Activated CD4-positive, alpha-beta memory T cell treated with anti-CD3 and anti-CD28 coated beads, Interleukin-2, amount 10 ng/mL, durations not matched to agents 7 days and 5 days (primary cell): ENCODE measurements at places on chromosomes 2 and 18. TPM values are rescaled to one million over a fixed set of nuclear protein-coding genes. Genes with fewer than 3 reads are reported as not detected.

GRCh38 chr2:183123117-183123958 lies 905 bp upstream of the NUP35 start:
- no peak for DNase-seq

GRCh38 chr2:142605421-142605820 lies 272.0 kb upstream of the KYNU start:
- no peak for DNase-seq

- DNase-seq: no peak
Measured at GRCh38 chr18:55863876-55864275, 275.9 kb upstream of the TCF4 start.

- peak; percentile 85 for DNase-seq
Measured at GRCh38 chr2:221572219-221572820, at the start of gene EPHA4. TSS of gene EPHA4 (minus strand) at chr2:221572304. CDS start at chr2:221572248, 56 bp downstream.

DNA sequence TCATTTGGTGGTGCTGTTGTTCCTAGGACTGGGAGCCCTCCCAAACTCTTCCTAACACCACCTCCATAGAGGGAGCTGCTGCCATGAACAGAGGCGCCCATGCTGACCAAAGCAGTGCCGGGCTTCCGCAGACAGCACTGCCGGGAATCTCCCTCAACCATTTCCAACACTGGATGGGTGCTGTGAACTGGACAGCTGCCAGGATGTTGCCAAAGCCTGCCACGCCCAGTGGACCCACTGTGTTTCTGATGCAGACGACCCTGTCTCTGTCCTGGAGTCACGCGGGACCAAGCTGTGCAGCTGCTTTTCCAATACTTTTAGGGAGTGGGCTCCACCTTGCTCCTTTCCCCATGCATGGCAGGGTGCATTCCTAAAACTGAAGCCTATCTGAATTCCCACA lies 16.9 kb upstream of the GNAL start:
- DNase-seq: no peak

- DNase-seq: no peak
Measured at GRCh38 chr18:70058916-70059315, 111.2 kb upstream of the CD226 start.

DNA sequence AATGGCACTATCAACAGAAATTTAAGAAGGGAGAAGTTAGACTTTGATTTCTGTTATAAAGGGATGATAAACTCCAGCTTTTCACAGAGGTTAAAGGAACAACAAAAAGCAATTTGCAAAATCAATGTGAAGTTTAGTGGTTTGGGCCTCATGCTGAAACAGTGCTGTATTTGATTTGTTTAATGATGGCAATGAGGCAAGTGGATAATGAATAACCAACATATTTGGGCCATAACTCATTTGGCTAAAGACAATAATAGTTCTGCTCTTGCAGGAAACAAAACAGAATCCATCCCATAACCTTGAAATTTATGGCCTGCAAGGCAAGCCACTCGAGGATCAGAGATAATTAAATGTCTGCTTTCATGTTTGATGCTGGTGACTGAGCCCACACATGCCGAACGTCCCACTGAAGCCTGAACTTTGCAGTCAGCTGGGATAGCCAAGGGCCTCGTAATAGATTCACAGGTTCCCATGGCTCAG lies 56.5 kb downstream of the TPGS2 start:
- no peak for DNase-seq

DNA sequence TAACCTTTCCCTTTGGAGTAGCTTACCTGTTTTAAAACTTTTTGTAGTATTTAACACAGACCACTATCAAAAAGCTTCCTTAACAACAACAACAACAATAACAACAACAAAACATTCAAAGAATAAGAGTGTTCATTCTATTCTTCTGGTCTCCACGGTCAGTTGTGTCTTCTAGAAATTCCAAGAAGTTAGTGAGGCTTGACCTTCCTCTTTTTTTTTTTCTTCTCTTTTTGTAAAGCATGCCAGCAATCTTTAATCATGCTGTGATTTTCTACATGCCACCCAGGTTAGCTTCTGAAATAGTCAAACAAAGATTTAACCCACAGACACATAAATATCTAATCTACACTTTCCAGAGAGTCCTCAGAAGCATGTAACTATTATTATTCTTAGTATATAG lies 28.4 kb upstream of the KLHL14 start:
- DNase-seq: no peak

DNA sequence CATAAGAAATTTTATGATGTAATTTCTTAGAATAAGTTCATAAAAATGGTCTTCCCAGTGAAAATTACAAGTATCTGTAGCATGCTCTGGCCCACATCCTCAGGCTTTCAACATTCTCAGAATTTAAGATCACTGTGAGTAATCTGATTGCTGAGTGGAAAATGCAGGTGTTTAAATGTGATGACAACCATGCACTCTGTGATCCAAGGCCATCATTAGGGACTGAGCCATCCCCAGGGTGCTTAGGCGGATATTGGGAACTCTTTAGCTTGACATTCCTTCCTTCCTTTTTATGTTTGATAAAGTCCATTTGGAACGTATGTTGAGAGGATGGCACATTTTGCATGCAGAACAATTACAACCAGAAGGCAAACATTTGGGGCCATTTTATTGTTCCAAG lies 95.5 kb downstream of the ARL4C start:
- peak; percentile 37 for DNase-seq

GRCh38 chr2:185436787-185437372 lies 301.7 kb upstream of the FSIP2 start:
- DNase-seq: no peak

GRCh38 chr18:62446511-62446910 lies 76.3 kb upstream of the ZCCHC2 start:
- DNase-seq: no peak

DNA sequence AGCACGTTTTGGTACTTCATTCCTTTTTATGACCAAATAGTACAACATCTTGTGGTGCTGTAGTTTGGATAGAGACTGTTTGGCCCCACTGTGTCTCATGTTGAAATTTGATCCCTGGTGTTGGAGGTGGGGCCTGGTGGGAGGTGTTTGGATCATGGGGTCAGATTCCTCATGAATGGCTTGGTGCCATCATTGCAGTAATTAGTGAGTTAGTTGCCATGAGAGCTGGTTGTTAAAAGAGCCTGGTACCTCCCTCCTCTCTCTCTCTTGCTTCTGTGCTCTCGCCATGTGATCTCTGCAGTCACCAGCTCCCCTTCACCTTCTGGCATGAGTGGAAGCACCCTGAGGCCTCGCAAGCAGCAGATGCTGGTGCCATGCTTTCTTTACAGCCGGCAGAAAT lies 50.9 kb downstream of the NCAPH start:
- no peak for DNase-seq

GRCh38 chr18:35956226-35956625 lies 16.3 kb upstream of the RMP24 start:
- DNase-seq: no peak

GRCh38 chr18:1173593-1173992 lies 268.9 kb downstream of the ADCYAP1 start:
- no peak for DNase-seq

GRCh38 chr2:10527585-10527984 lies 79.5 kb upstream of the ODC1 start:
- no peak for DNase-seq

DNA sequence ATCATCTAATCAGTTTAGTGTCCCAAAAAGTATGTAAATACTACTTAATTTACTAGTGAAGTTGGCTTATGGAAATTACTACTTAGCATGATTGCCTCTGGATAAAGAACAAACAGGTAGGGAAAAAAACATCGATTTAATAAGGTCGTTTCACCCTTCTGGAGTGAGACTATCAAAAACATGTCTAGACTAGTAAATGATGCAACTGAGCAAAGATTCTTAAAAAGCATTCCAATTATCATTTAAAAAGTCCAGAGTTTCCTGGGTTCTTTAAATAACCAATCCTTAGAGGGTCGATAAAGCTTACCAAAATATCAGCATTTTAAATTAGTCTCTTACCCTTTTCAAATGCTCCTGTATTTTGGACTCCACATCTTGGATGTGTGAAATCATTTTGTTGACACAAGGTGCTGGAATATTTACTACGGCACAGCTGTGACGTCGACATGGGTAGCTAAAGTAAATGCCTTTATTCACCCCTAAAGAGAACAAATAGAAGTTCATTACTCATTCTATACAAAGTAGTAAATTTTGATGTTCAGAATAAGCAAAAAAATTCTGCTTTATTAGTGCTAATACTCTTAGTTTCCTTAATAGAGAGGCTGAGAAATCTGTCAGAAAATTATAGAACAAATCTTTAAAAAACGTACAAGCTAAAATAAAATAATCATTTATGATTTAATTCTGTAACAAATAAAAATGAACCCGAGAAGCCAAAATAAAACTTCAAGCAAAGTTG lies 70.6 kb downstream of the CCDC178 start:
- no peak for DNase-seq

- DNase-seq: no peak
Measured at GRCh38 chr2:130832296-130832940, 4.3 kb upstream of the ARHGEF4 start.

Gene CRYBA2
- not detected for total RNA-seq

Gene GPR155
- 11.3 TPM for total RNA-seq

Gene TFCP2L1
- 0.08 TPM for total RNA-seq

Gene IL1R2
- 0.81 TPM for total RNA-seq
